ENCODE measurements at places on chromosomes 2 and 18.

DNA sequence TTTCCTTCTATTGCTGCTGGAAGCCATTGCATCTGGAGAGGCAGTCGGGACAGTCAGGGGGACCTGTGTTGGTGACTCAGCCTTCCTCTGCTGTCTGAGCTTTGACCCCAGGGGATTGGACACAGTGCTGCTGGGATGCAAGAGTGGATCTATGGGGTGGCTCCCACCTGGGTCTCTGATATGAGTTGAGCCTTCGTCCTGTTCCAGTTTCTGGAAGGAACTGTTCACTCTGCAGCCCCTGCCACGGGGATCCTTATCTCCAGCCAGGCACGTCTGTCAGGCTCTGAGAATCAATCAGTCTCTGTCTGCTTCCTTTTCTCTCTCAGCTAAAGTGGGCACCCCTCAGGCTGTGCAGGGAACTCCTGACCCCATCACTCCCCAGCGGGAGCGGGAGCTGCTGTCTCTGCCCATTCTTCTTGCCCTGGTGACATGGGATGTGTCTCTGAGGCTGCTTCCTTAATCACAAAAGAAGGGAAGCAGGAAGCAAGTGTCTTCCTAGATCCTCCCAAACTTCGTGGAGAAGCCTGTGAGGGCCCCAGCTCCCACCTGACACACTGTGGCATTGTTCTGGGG, 51.7 kb downstream of the ARHGAP28 start:
- no peak overlapping the region for H3K27ac ChIP-seq
- H3K27me3 ChIP-seq, result peaks cover 52% of the 10 kb centered on the region
- H3K4me3 ChIP-seq, result no peak overlapping the region
- H3K36me3 ChIP-seq, result no peaks in the 10 kb centered on the region

DNA sequence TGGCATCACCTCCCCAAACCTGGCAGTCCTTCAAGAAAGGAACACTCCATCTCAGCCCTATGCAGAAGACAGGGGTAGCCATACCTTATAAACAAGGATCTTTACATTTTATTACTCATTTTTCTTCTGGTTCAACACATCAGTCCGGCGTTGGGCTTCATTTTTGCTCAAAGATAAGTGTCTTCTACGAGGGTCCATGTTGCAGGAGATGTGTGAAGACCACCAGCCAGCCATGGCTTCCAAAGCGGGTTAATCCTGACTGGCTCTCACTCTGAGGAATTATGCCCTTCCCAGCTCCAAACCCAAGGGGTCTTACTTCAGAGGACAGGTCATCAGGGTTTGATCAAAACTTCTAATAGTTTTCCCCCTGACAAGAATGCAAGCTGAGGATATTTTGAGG, 23.9 kb upstream of the GNAL start:
- no peaks in the 10 kb centered on the region for H3K36me3 ChIP-seq
- DNase-seq, result no peak
- H3K27me3 ChIP-seq, result peaks cover under 1% of the 10 kb centered on the region

- no peak for DNase-seq
- no peak overlapping the region for H3K27ac ChIP-seq
- H3K4me3 ChIP-seq, result no peak overlapping the region
Measured at GRCh38 chr2:136319651-136320050, 201.7 kb upstream of the CXCR4 start.

GRCh38 chr2:203200866-203201265, 38.0 kb upstream of the CYP20A1 start:
- H3K27me3 ChIP-seq, result no peaks in the 10 kb centered on the region
- H3K27ac ChIP-seq, result no peak overlapping the region
- H3K36me3 ChIP-seq, result peaks cover 10% of the 10 kb centered on the region
- H3K4me3 ChIP-seq, result no peak overlapping the region

- no peaks in the 10 kb centered on the region for H3K36me3 ChIP-seq
- DNase-seq, result no peak
- H3K4me3 ChIP-seq, result no peak overlapping the region
Measured at GRCh38 chr2:75920859-75921551, 210.3 kb upstream of the GCFC2 start.

DNA sequence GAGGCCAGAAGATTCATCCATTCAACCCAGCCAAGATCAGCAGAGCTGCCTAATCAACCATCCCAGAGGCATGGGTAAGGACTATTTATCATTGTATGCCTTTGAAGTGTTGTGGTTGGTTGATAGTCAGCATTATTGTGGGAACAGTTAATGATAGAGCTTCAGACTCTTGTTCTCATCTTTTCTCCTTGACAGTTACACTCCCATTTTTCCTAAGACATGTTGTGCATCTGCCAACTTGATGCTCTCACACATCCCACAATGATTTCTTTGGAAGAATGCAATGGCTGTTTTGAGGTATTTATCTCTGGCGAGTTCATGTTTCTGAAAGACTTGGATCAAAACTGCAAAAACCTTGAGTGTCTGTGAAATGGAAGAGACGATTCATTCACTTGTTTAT, 55.4 kb downstream of the FASTKD2 start:
- H3K4me1 ChIP-seq, result no peaks in the 10 kb centered on the region
- H3K27me3 ChIP-seq, result no peaks in the 10 kb centered on the region
- no peak overlapping the region for H3K4me3 ChIP-seq
- no peak for DNase-seq
- H3K27ac ChIP-seq, result no peak overlapping the region
- no peaks in the 10 kb centered on the region for H3K36me3 ChIP-seq

- peaks cover 35% of the 10 kb centered on the region for H3K4me1 ChIP-seq
- DNase-seq, result peak; percentile 38
- no peaks in the 10 kb centered on the region for H3K36me3 ChIP-seq
- no peaks in the 10 kb centered on the region for H3K27me3 ChIP-seq
Measured at GRCh38 chr2:191318729-191319078, 73.5 kb downstream of the MYO1B start.

Data from Calu3 (cell line).